ENCODE measurements at places on chromosomes 6 and 20.

- DNase-seq = no peak
These were observed 76.0 kb downstream of the AIG1 start for GRCh38 chr6:143136647-143137046.

GRCh38 chr6:127266892-127267645, 405 bp downstream of the RNF146 start:
- DNase-seq = peak; percentile 3

DNA sequence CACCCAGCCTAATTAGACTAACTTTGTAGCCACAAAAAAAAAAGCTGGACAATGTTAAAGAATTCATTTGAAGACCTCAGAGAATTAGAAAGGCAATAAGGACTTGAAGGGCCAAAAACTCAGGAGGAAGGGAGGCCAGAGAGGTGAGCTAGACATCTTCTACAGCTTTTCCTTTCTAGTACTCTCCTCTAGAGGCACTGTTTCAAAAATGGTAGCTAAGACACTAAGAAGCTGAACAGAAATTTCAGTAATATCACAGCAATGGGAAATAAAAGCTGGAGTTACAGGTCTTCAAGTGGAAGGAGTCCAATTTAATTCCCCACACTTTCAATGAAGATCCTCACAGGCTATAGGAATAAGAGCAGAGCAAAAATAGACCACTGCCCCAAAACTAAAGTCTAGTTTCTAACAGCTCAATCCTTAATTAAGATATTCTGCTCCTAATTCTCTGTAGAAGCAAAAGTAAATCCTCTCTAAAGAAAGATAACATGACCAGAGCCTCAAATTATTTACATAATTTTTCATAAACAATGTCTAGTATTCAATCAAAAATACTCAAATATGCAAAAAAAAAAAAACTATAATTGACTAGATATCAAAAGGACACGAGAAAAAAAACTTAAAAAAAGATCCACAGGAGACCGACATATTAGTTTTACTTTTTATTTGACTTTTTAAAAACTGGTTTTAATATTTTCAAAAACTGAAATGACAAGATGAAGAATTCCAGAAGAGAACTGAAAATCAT, 63.7 kb downstream of the RNGTT start:
- DNase-seq = no peak

DNA sequence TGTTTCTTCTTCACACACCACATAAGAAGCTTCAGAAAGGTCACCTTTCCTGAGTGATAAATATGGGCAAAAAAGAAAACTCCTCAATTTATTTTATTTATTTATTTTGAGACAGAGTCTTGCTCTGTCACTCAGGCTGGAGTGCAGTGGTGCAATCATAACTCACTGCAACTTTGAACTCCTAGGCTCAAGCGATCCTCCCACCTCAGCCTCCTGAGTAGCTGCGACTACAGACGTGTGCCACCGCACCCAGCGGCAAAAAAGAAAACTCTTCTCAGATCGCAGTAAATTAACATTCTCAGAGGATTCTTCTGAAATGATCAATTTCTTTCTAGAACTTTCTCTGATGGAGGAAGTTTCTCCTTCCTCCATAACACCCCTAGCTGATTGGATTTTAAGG, 111.2 kb downstream of the TRERF1 start:
- no peak for DNase-seq

DNA sequence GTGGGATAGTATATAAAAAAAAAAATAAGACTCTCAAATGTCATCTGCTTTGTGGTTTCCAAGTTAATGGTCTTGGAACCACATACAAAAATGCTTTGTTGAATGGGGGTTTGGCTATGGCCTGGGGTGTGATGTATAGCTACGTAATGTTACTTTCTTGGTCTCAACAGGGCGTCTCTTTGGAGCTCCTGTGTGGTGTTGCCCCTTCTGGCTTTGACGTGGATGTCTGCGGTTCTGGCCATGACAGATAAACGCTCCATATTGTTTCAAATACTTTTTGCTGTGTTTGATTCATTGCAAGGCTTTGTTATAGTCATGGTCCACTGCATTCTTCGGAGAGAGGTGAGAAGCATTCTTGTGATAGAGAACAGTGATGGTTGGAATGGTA, 457.7 kb downstream of the LMBRD1 start:
- DNase-seq = no peak

DNA sequence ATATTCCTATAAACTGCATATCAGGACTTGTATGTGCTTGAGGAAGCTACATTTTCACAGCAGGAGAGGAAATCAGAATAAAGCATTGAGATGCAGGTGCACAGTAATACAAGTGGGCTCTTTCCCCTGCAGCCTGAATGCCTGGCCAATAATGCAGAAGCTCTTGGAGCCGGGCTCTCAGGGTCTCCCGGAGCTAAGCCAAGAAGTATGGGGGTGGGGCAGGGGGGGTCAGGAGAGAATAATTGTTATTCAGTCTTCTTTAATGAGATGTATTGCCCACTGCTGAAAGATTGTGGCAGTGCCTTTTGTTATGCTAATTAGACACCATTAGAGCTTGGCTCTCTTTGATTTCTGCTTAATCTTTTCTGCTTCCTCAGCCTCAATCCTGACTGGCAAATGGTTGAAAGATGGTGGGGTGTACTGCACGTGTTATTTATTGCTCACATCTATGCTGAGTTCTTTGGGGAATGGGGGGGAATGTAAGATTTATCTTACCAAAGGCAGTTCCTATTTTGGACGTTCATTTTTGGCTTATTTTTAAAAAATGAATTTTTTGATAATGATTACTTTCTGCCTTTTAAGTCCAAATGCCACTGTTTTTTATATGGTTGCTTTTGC, 407.6 kb upstream of the SOX4 start:
- no peak for DNase-seq

DNA sequence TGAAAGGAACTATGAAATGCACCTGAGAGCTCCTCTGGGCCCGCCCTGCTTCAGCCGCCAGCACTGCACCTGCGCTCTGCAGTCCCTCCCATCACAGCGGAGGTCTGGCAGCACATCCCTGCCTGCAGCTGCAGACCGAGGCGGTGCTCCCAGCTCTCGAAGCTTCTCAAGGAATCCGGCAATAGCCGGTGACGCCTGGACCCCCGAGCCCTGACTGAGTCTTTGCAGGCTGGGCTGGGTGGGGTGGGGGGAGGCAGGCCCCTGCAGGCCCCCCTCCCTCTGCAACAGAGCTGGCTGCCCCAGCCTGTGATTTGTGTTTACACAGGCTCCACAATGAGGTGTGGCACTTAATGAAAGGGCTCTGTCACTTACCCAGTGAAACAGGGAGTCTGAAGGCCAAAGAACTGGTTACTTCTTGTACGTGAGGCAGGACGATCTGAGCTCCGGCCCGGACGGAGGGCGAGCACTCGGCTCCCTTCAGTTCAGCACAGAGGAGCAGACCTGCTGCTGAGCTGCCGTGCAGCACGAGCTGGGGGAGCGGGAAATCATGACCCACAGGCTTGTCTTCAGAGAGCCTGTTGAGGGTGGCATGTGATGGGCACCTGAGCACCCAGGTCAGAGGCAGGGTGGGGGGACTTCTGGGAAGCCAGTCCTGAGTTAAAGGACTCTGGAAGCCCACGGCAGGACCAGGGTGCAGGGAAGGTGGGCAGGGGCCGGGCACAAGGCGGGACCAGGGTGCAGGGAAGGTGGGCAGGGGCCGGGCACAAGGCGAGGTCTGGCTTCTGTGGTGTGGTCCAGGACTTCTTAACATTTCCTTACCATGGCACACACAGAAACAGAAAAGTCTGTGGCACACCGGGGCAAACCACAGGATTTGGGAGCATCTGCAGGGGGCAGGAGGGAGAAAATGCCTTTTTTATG, 192.3 kb upstream of the THBS2 start:
- no peak for DNase-seq

DNA sequence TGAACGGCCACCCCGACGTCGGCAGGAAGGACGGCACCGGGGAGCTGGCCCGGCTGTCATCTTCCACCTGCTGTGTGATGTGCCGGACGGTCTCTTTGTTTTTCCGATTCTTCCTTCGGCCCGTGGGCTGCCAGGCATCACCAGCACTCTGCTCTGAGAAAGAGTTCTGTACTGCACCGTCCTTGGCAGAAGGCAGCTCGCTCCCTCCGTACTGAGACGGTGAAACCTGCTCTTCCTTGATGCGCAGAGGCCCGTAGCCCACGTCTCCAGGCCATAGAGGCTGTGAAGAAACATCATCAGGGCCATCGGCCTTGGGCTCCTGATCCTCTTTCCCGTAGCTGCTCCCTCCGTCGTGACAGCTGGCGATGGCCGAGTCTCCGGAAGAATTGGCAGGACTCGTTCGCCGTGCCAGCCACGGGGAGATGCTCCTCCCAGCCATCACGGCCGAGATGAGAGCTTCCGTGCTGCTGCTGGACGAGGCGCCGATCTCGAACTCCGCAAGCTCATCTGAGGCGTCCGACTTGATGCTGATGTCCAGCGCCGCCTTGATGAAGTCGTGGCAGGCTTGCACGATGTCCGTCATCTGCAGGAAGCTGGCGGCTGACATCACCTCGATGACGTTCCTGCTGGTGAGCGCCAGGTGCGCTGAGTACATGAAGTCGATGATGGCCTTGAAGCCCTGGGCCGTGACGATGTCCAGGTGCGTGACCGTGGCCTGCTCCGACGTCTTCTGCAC, 41.1 kb downstream of the ZBTB46 start:
- no peak for DNase-seq

DNA sequence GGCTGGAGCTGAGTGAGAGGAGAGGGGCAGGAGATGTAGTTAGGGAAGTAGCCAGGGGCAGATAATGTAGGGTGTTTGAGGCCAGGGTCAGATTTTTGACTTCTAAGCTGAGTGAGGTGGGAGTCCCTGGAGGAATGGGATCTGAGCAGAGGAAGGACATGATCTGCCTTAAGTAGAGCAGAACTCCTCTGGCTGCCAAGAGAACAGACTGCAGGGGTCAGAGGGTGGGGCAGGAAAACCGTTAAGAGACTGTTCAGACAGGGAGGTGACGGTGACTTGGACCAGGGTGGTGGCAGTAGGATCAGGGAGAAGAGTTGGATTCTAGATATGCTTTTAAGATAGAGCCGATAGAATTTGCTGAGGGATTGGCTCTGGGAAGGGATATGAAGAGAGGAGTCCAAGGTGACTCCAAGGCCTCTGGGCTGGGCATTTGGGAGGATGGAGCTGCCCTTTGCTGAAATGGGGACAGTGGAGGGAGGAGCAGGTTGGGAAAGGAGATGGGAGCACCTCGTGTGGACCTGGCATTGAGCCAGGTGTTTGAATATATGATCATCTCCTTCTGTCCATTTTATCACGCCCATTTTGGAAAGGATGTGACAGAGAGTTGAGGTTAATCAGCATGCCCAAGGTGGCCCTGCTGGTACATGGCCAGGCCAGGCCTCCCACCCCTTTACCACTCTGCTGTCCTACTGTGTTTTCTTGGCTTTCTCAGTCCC, 18.8 kb downstream of the EYA2 start:
- no peak for DNase-seq

DNA sequence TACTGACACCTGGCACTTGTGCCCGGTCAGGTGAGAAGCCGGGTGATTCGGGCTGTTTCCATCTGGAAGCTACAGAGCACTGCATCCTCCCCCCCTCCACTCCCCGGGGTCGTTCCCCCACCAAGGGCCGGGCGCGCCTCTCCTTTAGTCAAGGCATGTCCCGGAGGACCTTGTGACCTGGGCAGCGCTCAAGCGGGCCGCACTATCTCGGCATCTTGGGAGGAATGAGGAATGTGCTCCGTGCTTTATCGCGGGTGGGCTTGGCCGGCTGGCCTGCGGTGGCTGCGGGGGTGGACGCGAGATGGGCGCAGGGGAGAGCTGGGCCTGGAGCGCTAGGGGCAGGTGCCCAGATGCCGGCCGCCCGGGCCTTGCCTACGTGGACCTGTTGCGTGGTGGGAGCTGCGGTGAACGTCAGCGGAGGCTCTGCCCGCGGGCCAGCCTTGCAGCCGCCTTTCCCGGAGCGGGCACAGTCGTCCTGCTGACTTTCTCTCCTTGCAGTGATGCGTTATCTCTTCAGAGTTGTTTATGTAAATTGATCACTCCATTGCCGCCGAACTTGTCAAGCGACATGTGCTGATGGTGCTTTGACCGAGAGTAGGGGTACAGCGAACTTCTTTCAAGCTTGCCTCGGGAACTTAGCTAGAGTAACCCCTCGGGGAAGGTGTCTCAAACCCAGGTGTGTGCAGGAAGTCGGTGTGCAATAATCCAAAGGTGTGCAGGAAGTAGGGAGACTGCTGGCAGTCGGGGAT, 1.1 kb downstream of the LRRC1 start:
- DNase-seq = no peak

DNA sequence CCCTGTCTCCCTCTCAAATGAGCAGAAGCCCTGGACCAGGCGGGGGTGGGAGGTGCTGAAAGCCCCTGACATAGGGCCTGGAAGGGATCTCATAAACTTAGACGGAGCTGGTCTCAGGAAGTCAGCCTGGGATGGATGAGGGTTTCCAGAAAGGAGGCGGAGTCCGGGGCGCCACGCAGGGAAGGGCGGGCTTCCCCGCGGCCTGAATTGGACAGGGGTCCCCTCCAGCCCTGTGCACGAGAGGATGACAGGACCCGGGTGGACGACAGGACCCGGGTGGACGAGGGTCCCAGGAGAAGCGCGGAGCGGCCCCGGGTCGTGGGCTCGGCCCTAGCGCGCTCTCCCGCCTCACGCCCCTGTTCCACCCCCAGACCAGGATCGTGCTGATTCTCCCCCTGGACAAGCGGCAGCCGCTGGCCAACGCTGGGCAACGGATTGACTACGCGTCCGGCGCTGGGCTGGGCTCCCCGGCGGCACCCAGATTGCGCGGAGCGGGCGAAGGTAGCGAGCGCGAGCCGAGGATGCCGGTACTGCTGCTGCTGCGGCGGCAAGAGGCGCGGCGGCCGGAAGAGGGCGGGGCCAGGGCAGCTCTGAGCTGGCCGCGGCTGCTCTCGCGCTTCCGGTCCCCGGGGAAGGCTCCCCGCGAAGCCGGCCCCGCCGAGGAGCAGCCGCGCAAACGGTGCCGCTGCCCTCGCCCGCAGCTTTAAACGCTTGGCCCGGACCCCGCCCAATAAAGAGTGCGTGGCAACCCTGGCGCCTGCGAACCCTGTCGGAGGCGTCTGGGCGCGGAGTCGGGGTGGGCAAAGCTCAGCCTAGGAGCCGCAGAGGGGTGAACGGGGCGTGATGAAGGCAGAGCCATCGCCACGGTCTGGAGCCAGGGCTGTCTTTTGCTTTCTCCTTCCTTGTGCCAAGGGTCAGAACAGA, 1.3 kb downstream of the C20orf144 start:
- peak; percentile 64 for DNase-seq

GRCh38 chr20:57619051-57619831, 985 bp downstream of the ZBP1 start:
- DNase-seq = peak; percentile 19
